ENCODE measurements at places on chromosomes 1 and 21. TPM values are rescaled to one million over a fixed set of nuclear protein-coding genes. Genes with fewer than 3 reads are reported as not detected.

LCE2B gene
- total RNA-seq: not detected

DTL gene
- total RNA-seq: 5.1 TPM

ARHGEF16 gene
- 31.5 TPM for total RNA-seq

TMEM82 gene
- not detected for total RNA-seq

NBPF4 gene
- not detected for total RNA-seq

CFAP45 gene
- 2.0 TPM for total RNA-seq

SPRR2A gene
- total RNA-seq: 1.0 TPM

PRXL2B gene
- total RNA-seq: 46.6 TPM
